ENCODE measurements at places on chromosomes 3 and 15.

- DNase-seq = no peak
- no peak overlapping the region for H3K4me3 ChIP-seq
- no peaks in the 10 kb centered on the region for H3K36me3 ChIP-seq
- H3K4me1 ChIP-seq = peaks cover 63% of the 10 kb centered on the region
- H3K27me3 ChIP-seq = peaks cover 3% of the 10 kb centered on the region
- peak overlapping the region; percentile 84 for H3K27ac ChIP-seq
These were observed 460.6 kb upstream of the NR2F2 start for GRCh38 chr15:95869920-95870319.

DNA sequence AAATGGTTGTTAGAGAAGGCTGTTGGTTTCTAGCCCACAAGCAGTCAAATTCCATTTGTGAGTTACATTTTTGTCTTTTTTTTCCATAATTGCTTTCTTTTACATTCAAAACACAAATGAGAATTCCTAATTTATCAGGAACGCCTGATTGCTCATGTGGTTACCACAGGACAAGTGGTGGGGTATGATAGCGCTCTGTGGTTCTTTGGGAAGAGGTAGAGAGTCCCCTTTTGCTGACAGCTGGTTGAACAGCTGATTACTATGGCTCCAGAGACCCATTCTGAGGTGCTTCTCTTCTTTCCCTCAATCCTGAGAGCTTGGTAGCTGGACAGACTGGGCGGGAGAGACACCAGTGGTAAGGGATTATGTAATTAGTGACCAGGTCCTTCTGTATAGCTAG, 24.4 kb downstream of the CNOT10 start:
- H3K4me1 ChIP-seq = no peaks in the 10 kb centered on the region
- H3K36me3 ChIP-seq = peaks cover 56% of the 10 kb centered on the region
- H3K27me3 ChIP-seq = no peaks in the 10 kb centered on the region
- no peak overlapping the region for H3K4me3 ChIP-seq

- no peak overlapping the region for H3K27ac ChIP-seq
- no peak for DNase-seq
- no peak overlapping the region for H3K4me3 ChIP-seq
- peaks cover 38% of the 10 kb centered on the region for H3K4me1 ChIP-seq
- H3K36me3 ChIP-seq = peaks cover 6% of the 10 kb centered on the region
These were observed 44.4 kb downstream of the ADAMTSL3 start for GRCh38 chr15:83698294-83698693.

- H3K36me3 ChIP-seq = peaks cover 7% of the 10 kb centered on the region
- peaks cover 57% of the 10 kb centered on the region for H3K4me1 ChIP-seq
- no peak overlapping the region for H3K4me3 ChIP-seq
- peak overlapping the region; percentile 75 for H3K27ac ChIP-seq
- peaks cover 4% of the 10 kb centered on the region for H3K27me3 ChIP-seq
These were observed 22.1 kb downstream of the MAP2K1 start for GRCh38 chr15:66408675-66409282.

- H3K36me3 ChIP-seq = no peaks in the 10 kb centered on the region
- DNase-seq = no peak
These were observed 60.5 kb upstream of the KLF13 start for GRCh38 chr15:31265871-31266711.

DNA sequence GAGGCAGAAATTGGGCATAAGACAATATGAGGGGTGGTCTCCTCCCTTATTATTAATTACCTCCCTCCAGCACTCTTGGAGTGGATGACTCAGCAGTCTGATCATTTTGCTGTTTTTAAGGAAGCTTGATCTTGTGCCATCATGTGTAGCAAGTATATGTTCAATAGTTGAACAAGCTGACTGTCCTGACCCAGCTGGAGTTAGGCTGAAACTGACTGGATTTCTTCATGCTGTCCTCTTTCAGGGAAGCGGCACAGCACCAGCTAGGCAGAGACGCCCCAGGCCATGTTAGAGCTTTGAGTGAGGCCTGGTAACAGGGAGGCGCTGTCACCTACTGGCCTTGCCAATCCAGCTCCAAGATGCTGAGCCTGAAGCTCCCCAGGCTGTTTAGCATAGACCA, 54.4 kb upstream of the KIF23 start:
- H3K27ac ChIP-seq = no peak overlapping the region
- H3K27me3 ChIP-seq = peaks cover 10% of the 10 kb centered on the region
- no peak for DNase-seq

GRCh38 chr3:71168880-71169411, 414.6 kb downstream of the FOXP1 start:
- peaks cover 89% of the 10 kb centered on the region for H3K4me1 ChIP-seq
- DNase-seq = peak; percentile 28
- H3K27me3 ChIP-seq = no peaks in the 10 kb centered on the region
- H3K27ac ChIP-seq = peak overlapping the region; percentile 97
- H3K36me3 ChIP-seq = peaks cover 32% of the 10 kb centered on the region
- peak overlapping the region; percentile 28 for H3K4me3 ChIP-seq

- no peak for DNase-seq
- no peak overlapping the region for H3K4me3 ChIP-seq
- H3K27ac ChIP-seq = peak overlapping the region; percentile 2
- H3K27me3 ChIP-seq = peaks cover 3% of the 10 kb centered on the region
- H3K36me3 ChIP-seq = peaks cover 19% of the 10 kb centered on the region
These were observed 275.4 kb downstream of the FOXP1 start for GRCh38 chr3:71307991-71308697.

GRCh38 chr15:33115191-33115861, 79.2 kb downstream of the FMN1 start:
- no peak overlapping the region for H3K4me3 ChIP-seq
- peaks cover 67% of the 10 kb centered on the region for H3K4me1 ChIP-seq
- peak overlapping the region; percentile 0 for H3K27ac ChIP-seq
- DNase-seq = no peak

DNA sequence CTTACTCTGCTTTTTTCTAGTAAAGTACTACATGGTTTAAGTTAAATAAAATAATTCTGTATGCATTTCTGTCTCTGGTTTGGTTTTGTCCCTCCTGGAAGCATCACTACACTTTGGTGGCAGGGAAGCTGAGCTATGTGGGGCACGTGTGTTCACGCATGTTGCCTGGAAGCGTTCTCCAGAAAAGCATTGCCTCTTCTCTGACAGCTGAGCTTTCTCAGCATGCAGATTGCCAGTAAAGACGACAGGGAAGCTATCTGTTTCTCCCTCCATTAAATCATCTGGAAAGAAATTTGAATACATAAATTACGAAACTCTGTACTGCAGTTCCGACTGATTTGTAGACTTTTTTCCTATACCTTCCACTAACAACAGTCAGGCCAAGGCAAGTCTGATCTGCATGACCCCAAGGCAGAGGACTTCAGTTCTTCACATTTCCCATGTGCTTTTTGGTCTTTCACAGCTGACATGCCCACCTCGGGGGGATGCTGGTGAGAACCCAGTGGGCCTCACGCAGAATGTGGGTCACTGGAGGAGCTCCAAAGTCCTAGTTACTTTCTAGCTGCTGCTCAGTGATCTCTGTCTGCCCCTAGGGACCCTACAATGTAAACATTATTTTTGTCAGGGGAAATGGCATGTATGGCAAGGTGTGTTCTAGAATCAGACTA, 43.0 kb downstream of the PGPEP1L start:
- H3K27me3 ChIP-seq = peaks cover 3% of the 10 kb centered on the region
- H3K36me3 ChIP-seq = peaks cover 51% of the 10 kb centered on the region
- peak overlapping the region; percentile 14 for H3K27ac ChIP-seq
- no peak overlapping the region for H3K4me3 ChIP-seq

DNA sequence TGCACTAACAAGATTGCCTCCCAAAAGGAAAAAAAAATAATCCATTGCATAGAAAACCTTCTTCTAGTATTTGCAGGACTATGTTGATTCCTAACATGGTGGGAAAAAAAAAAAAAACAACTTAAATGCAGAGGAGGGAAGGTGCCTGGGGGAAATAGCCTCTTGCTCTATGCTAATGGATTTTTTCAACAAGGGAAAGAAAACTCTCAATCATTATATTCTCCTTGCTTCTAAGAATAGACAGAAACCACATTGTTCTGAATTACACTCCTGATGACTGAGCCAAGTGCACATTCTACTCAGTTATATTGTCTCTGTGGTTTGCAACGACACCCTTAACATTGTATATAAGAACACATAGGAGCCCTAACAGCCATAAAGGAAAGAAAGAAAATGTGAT, 760.2 kb downstream of the NAALADL2 start:
- no peak overlapping the region for H3K27ac ChIP-seq
- H3K4me3 ChIP-seq = no peak overlapping the region
- no peaks in the 10 kb centered on the region for H3K36me3 ChIP-seq
- no peaks in the 10 kb centered on the region for H3K4me1 ChIP-seq
- no peak for DNase-seq
- no peaks in the 10 kb centered on the region for H3K27me3 ChIP-seq

- DNase-seq = no peak
- H3K27me3 ChIP-seq = peaks cover 17% of the 10 kb centered on the region
- no peaks in the 10 kb centered on the region for H3K36me3 ChIP-seq
- no peak overlapping the region for H3K4me3 ChIP-seq
- no peaks in the 10 kb centered on the region for H3K4me1 ChIP-seq
These were observed 29.0 kb upstream of the PLAAT1 start for GRCh38 chr3:193211984-193212383.

DNA sequence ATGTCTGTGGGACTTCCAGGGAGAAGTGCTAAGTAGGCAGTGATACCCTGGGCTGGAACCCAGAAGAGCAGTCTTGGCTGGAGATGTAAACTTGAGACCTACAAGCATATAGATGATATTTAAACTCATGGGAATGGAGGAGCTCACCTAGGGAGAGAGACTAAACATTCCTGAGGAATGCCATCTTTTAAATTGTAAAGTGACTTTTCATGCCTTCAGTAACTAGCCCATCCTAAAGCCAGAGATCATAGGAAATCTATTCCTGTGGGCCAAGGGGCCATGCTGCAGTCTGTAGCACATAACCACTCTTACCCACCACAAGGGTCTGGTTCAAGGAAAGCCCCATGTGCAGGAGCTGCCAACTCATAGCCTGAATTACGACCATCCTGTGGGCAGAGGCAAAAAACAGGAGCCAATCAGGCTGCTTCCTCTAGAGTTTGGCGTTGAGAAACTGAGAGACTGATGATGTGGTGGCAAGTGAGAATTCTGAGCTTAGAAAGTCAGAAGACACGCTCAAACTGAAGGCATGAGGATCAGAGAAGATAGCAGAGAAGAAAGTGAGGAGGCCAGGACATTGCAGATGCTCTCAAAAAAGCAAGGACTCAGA, 37.5 kb downstream of the CTDSPL start:
- DNase-seq = no peak
- H3K36me3 ChIP-seq = peaks cover 25% of the 10 kb centered on the region
- peaks cover 36% of the 10 kb centered on the region for H3K4me1 ChIP-seq

DNA sequence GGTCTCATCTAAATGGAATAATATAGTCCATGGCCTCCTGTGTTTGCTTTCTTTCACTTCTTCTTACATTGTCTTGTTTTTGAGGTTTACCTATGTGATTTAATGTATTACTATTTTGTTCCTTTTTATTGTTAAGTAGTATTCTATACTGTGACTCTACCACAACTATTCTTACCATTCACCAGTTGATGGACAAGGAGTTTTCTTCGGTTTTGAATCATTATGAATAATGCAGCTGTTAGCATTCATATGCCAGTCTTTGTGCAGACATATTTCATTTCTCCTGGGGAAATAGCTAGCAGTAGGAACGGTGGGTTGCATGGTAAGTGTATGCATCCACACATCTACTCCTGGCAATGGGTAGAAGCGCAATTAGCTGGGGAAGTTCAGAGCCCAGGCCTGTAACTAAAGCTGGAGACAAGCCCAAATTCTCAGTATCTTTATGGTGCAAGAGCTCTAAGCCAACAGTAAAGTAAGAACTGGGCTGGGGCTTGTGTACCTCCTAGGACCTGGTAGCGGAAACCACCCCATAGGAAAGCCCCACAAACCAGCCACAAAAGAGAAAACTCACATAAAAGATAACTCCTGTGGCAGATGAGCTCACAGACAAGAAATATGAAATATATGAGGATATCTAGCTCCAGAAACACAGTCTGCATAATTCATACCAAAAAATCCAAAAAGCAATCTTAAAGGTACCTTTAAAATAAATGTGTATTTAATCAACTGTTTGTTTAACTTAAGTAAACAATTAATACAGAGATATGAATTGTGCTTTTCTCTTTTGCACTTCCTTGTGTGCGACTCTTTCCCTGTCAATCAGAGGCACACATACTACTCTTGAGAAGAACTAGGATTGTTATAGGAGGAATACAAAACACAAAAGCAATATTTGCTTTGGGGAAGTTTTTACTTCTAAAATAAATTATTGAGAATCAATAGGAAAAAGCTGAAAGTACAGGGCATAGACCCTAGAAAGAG, 2.7 kb upstream of the CSTA start:
- peaks cover 13% of the 10 kb centered on the region for H3K27me3 ChIP-seq
- H3K36me3 ChIP-seq = peaks cover 4% of the 10 kb centered on the region
- no peak for DNase-seq
- no peaks in the 10 kb centered on the region for H3K4me1 ChIP-seq
- H3K4me3 ChIP-seq = no peak overlapping the region

- no peaks in the 10 kb centered on the region for H3K36me3 ChIP-seq
- no peaks in the 10 kb centered on the region for H3K27me3 ChIP-seq
- no peaks in the 10 kb centered on the region for H3K4me1 ChIP-seq
- no peak overlapping the region for H3K4me3 ChIP-seq
These were observed 85.5 kb downstream of the CD200R1L start for GRCh38 chr3:112761062-112761638.

GRCh38 chr3:133983576-133984560, 45.9 kb downstream of the SLCO2A1 start:
- H3K27me3 ChIP-seq = no peaks in the 10 kb centered on the region
- no peak overlapping the region for H3K27ac ChIP-seq
- H3K36me3 ChIP-seq = peaks cover 4% of the 10 kb centered on the region
- peaks cover 67% of the 10 kb centered on the region for H3K4me1 ChIP-seq
- no peak overlapping the region for H3K4me3 ChIP-seq

DNA sequence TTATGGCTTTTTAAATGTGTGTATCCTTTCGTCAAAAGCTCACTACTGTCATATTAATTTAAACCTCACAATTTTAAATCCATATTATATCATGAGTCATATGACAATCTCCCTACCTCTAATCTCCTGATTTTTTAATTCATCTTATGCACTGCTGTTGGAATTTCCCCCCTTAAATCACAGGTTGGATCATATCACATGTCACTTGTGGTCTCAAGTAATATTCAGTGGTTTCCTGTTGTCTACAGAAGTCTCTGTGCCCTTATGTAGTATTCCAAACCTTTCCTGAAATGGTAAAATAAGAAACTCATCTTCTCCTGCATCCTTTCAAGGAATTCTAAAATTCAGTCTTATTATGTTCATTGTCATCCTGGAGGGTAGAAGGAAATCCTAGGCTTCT, 116.0 kb upstream of the CBLB start:
- no peak for DNase-seq
- peaks cover 5% of the 10 kb centered on the region for H3K4me1 ChIP-seq
- no peaks in the 10 kb centered on the region for H3K36me3 ChIP-seq
- no peaks in the 10 kb centered on the region for H3K27me3 ChIP-seq
- H3K4me3 ChIP-seq = no peak overlapping the region

GRCh38 chr15:74370471-74370870, 3.0 kb upstream of the CYP11A1 start:
- no peak for DNase-seq
- no peaks in the 10 kb centered on the region for H3K36me3 ChIP-seq
- H3K4me1 ChIP-seq = peaks cover 39% of the 10 kb centered on the region

DNA sequence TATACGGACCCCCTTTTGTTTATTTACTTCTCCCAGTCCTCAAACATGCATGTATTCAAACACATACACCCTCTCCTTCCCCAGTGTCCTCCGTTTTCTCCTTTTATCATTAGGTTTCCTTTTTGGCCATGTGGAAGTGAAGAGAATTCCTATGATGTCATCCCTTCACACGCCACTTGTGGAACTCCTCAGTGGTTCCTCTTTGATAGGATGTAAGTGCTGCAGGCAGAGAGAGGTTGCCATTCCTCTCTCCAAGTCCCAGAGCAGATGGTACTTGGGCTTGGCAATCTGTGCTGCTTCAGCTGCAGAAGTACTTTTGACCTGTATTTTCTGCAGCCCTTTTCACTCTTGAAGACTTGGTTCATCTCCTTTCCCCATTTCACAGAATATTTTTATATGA, 32.9 kb upstream of the CRTC3 start:
- H3K4me1 ChIP-seq = peaks cover 30% of the 10 kb centered on the region
- no peaks in the 10 kb centered on the region for H3K27me3 ChIP-seq
- no peak overlapping the region for H3K27ac ChIP-seq

All from nephron progenitor cell (in vitro differentiated cells).